ENCODE measurements at places on chromosomes 3 and 15.

GRCh38 chr3:42235532-42235931 is 30.5 kb downstream of the CCK start:
- no peak for DNase-seq

DNA sequence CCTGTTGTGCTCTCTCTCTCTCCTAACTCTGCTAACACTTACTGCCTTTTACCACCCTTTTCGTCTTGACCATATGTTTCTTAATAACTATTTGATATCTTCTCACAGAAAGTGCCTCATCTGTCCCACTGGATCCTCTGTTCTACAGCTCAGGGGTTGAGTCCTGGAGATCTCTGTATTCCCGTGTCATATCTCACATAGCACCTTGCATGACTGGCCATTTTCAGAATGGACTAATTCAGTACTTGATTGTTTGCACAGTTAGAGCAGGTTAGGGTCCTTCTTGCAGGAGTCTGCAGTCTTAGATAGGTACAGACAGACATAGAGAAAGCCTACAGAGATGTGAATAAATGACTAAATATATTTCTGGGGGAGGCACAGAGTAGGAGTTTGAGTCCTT is 20.9 kb downstream of the HACD3 start:
- no peak for DNase-seq

DNA sequence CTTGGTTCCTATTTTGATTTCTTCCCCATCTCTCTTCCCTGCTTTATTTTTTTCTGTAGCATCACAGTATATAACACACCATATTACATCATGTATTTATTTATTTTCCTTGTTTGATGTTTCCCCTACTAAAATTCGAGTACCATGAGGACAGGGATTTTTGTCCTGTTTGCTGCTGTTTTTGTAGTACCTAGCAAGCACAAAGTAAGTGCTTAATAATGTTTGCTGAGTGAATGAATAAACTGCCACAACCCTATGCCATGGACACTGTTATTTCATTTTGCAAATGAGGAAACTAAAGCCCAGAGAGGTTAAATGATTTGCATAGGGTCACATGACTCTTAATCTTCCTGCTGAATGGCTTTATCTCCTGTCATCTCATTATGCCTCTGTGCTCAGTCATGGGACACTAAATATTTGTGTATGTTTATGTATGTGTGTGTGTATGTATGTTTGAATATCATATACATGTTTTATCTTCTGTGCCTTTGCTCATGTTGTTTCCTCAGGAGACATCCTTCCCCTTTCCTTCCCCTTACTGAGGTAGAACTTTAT is 26.1 kb upstream of the MGA start:
- no peak for DNase-seq

DNA sequence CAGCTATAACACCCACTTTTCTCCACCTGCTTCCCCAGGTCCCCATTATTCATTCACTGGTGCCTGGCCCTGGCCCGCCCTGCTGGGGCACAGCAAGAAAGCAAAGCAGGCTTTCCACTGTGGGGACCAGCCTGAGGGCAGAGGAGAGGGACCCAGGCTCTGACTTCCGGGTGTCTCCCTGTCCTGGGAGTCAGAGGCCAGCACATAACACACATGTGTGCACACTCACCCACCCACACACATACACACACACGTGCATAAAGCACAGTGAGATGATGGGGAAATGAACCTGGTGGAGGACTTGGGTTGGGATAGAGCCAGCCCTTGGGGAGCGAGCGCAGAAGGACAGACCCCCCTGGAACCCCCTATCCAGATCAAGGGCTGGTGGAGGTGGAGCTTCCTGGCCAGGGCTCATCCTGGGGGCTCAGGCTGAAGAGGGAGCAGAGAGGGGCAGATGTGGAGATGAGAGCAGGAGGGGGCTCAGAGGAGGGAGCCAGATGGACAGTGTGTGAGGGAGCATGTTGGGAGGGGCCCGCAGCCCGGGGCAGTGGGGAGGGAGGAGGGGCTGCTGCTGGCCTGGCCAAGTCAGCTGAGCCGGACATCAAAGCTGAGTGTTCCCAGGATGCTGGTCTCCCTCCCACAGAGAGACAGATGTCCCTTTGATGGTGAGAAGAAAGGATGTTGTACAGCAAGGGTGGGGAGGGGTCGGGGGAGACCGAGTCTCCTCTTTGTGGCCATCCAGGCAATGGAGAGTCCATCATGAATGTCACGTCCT is 78.2 kb downstream of the LINGO1 start:
- DNase-seq, result no peak

DNA sequence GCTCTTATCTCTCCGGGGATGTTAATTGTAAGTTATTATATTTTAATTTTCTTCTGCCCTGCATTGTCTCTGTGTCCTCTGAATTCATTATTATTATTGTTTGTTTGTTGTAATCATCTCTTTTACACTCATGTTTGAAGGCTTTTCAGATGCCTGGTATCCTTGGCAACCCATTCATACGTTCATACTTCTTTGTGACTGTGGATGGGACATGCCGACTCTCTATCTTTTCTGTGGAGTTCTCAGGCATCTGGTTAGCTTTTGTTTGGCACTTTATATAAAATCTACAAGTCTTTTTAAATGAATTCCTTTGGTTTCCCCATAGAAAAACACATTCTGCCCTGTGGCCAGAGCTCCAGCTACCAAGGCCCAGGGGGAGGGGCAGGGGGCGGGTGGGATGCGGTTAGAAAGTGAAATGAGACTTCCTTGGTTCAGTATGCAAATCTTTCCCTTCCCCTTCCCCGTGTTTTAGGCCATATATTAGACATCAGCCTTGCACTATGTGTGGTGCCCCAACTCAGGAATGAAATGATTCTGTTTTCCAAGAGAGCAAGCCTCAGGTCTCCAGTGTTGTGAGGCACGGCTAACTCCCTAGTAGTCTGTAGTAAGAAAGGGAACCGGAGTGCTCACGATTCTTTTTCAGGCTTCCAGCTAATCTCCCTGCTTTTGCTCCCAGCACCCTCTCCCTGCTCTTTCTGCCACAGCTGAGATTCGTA is 79.2 kb downstream of the SST start:
- no peak for DNase-seq

DNA sequence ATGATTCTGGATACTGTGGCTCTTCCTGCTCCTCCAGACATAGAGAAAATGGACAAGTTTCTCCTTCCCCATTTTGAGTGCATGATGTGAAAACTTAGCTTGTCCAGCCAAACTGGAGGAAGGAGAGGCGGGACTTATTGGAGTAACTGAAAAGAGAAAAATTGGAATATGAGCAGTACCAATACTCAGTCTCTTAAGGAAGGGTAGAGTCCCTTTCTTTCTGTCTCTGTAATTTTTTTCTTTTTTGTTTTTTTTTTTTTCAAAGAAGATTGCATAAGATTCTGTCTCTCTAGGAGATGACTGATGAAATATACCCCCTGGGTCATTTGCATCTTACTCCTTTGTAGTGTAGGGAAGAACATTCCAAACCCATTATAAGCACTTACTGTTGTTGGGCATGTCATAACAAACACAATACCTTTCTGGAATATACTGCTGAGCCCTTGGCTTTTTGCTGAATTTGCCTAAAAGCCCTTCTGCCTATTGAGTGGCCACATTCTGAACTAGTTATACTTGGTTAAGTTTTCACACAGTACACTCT is 498.1 kb upstream of the TPRG1 start:
- no peak for DNase-seq

GRCh38 chr3:195403244-195403643 is 39.6 kb downstream of the ACAP2 start:
- DNase-seq, result no peak

DNA sequence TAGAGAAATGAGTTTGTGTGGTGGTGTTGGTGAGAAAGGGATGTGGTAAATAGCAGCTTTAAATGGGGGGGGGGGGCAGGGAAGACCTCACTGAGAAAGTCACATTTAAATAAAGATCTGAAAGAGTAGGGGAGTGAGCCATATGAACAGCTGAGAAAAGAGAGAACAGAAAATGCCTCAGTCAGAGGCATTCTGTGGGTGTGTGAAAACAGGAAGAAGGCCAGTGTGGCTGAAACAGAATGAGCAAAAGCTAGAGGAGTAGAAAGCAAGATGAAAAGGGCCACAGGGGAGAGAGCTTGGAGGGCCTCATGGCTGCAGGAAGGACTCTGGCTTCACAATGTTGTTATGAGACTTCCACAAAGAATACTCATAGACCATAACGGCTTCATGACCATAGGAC is 783.3 kb downstream of the ZPLD1 start:
- no peak for DNase-seq

DNA sequence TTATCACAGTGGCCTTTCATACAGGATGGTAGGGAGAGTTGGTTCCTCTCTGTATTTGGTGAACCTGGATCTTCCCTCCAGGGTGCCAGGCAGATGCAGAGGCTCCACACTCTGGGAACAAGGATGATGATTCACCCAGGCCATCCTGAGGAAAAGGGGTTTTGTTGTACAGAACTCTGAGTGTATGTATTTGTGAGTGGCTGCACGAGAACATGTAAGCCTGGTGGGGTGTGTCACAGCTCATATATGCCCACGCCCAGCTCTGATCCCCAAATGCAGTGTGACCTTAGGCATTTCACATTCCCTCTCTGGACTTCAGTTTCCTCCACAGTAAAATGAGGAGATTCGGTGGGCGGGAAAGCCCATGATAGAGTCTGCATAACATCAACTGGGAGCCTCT is 11.6 kb upstream of the CILP start:
- DNase-seq, result no peak

DNA sequence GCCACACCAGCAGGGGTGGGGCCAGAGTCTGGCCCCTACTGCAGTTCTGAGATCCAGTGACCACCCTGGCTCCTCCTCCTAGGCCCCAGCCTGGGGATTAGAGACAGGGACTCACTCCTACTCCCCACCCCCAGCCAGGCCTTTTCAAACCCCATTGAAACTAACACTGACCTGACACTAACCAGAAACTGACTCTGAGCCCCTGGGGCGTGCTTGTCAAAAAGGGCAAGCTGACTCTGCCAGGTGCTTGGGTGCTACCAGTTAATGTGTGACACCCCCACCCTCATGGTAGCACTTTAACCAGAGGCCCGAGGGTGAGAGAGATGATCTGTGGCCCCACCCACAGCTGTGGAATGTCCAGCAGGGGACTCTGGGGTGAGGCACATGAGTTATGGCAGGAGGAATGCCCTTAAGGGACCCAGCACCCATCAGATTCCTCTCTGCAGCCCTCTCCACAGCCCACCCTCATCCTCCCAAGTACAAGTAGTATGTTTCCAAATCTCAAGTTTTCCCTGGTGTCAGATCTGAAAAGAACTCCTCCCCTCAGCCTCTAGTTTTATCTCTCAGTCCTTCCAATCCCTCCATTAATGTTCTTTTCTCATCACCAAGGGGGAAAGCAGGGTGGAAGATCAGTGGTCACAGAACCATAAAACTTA is 1.4 kb downstream of the PTH1R start:
- no peak for DNase-seq

- no peak for DNase-seq
Observed at GRCh38 chr3:138063416-138063815, 52.0 kb downstream of the DZIP1L start.

DNA sequence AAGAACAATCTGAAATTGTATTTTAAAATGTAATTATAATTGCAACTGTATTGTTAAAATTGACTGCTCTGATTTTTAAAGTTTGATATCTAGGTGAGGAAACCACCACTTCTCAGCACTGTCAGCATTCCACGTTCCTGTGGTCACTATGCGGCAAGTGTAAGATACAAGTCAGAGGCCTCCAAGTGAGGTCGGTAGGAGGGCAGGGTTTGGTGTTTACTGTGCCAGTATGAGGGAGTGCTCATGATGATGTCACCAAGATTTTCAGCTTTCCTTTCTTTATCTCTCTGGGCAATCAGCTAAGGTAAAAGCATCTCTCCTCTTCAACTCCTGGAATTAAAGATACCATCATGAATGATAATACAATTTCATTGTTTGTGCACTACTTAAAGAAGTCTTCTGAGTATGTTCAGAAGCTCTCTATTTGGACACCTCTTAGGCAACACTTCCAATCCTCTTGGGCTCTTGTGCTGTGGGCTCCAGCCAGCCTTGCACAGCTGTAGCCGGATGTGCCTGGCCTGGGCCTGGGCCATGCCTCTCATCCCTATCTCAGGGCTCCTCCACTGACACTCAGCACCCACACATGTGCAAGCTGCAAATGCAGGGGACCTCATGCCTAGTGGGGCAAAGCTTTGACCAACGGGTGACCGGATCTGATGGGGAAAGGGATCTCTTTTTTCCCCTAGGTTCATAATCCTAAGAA is 42.9 kb downstream of the CCR3 start:
- no peak for DNase-seq

DNA sequence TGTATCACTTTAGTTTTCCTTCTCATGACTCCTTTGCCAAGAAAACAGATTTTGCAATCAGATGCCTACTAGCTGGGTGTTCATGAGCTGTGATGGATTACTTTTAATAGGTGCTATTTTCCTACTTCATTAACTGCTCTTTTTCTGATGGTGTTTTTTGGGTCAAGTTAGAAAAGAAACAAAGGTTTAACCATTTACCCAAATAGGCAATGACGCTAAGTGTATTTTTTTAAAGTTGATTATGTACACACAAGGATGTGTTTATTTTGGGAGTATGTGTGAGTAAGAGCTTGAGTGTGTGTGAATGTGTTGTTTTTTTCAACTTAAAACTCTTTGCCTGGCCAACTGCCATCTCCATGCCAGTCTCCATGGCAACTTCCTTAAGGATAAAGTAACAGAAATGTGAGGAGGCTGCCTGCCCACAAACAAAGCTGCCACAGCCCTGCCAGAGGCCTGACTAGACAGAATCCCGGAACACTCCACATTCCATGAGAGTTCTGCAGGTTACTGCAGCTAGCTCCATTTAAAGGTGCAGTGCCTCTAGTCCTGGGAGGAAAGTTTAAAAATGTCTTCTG is 215.6 kb upstream of the RBMS3 start:
- DNase-seq, result peak; percentile 63

DNA sequence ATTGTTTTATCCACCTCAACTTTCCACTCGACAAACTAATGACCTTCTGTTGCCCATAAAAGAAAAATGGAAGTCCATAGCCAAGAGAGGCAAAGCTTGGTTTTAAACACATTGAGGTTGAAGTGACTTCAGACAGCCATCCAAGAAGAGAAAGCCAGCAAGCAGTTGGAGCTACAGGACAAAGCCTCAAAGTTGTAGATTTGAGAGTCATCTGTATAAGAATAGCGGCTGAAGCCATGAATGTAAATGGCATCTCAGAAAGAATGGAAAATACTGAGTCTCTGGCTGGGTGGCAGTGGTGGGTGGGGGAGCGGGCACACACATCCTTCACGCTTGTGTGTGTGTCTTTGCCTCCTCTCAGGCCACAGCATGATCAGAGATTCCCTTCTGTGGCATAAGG is 124.1 kb upstream of the CHRM5 start:
- no peak for DNase-seq

All from left renal pelvis (tissue), 4 donors.